ENCODE measurements at places on chromosomes 2 and 18. TPM values are rescaled to one million over a fixed set of nuclear protein-coding genes. Genes with fewer than 3 reads are reported as not detected.

- peaks cover 39% of the 10 kb centered on the region for H3K27me3 ChIP-seq
- no peaks in the 10 kb centered on the region for H3K4me1 ChIP-seq
- DNase-seq: no peak
- H3K36me3 ChIP-seq: no peaks in the 10 kb centered on the region
- no peak overlapping the region for H3K27ac ChIP-seq
These were observed 75.8 kb downstream of the TNFRSF11A start for GRCh38 chr18:62400916-62401315.

DNA sequence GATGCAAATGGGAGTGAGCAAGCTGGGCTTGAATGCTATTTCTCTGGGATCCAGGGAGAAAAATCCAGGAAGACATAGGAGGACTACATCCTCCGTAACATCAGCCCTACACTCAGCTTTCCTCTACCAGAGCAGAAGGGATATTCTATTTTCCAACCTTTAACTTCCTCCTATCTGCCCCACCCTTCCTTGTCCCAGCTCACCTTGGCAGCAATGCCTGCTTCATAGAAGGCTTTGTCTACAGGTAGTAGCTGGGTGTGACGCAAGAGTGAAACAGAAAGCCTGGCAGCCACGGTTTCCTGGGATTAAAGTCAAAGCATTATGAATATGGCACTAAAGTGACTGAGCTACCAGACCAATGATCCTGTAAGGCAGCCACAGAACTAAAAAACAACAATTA is 3.9 kb downstream of the KRTCAP3 start:
- H3K36me3 ChIP-seq: peaks cover 45% of the 10 kb centered on the region
- no peak for DNase-seq
- no peak overlapping the region for H3K4me3 ChIP-seq
- peaks cover 13% of the 10 kb centered on the region for H3K4me1 ChIP-seq
- no peaks in the 10 kb centered on the region for H3K27me3 ChIP-seq

GRCh38 chr2:172922306-172922705 is 153.3 kb upstream of the MAP3K20 start:
- peak overlapping the region; percentile 85 for H3K27ac ChIP-seq
- no peak overlapping the region for H3K4me3 ChIP-seq
- peaks cover 66% of the 10 kb centered on the region for H3K4me1 ChIP-seq
- no peak for DNase-seq

UBXN4 gene
- total RNA-seq: 131 TPM

- H3K4me3 ChIP-seq: peak within 1 kb of the TSS; percentile 66
- H3K4me1 ChIP-seq: peaks cover 33% of the 10 kb centered on the region
- H3K27ac ChIP-seq: peak within 1 kb of the TSS; percentile 62
- peaks cover 20% of the 10 kb centered on the region for H3K27me3 ChIP-seq
These were observed at the start of gene SP100 for GRCh38 chr2:230416061-230416721. SP100 (plus strand) TSS chr2:230416201; CDS start chr2:230416297, 96 bp downstream.

DNA sequence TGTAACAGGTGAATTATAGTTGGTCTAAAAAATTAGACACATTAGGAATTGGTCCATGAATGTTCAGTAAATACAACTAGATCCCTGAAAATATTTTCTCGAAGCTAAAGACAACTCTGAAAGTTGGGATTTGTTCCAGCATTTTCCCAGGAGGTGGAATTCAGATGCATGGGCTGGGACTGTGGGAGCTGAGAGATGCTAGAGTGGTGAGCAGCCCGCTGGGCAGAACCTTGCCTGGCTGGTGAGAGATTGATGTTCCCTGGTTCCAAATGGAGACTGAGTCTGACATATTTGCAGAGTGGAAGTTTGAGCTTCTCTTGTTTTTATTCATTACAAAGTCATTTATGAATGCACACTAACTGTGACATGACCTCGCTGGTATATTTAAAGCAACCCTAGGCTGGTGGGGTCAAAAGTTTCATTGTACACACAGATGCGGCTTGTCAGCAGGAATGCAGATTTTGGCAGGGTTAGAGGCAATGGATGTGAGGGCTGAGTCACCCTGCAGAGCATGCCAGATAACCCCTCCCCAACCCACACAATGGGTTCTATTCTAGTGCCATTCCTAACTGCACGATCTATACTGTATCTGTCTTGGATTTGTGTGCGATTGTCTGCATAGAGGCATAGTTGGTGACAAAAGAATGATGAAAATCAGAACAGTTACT is 23.5 kb upstream of the TMEM178A start:
- no peak overlapping the region for H3K27ac ChIP-seq
- H3K4me3 ChIP-seq: no peak overlapping the region
- H3K36me3 ChIP-seq: no peaks in the 10 kb centered on the region
- no peaks in the 10 kb centered on the region for H3K27me3 ChIP-seq
- no peaks in the 10 kb centered on the region for H3K4me1 ChIP-seq
- no peak for DNase-seq

GRCh38 chr2:10897956-10898355 is 13.8 kb upstream of the KCNF1 start:
- no peaks in the 10 kb centered on the region for H3K36me3 ChIP-seq
- DNase-seq: no peak
- H3K4me3 ChIP-seq: no peak overlapping the region
- peaks cover 27% of the 10 kb centered on the region for H3K27me3 ChIP-seq
- no peak overlapping the region for H3K27ac ChIP-seq

DNA sequence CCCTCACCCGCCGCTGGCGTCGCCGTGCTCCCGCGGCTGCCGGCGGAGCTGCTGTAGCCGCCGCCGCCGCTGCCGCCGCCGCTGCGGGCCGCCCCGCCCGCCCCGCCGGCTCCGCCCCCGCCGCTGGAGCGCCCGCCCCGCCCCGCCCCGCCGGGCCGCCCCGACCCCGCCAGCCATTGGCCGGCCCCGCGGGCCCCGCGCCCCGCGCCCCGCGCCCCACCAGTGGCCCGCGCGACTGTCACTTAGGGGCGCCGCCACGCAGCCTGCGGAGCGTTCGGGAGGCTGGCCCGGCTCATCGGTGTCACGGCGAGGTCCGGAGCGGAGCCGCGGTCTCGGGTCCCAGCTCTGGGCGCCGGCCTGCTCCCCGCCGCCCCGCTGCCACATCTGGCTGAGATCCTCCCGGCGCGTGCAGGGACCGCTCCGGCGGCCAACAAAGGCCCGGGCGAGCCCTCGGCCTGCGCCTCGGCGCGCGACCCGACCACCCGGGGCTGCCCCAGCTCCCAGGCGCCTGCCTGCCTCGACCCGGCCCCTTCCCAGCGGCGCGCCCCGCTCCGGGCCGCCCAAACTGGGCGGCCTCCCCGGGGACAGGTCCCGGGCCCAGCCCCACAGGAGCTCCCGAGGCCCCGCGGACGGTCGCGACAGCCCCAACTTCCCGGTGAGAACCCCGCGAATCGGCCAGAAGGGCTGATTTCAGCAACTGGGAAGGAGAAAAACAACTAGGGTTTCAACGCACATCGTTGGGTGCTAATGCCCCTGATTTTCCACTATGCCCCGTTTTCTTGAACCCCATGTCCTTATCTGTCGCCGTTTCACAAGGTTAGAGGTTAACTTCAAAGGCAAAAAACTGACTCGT is at the start of gene MGAT4A:
Gene MGAT4A (minus strand): TSS at position 92 of the 853 bp plus-strand sequence. CDS start 4,800 bp downstream, outside the sequence.
- peaks cover 26% of the 10 kb centered on the region for H3K27me3 ChIP-seq
- peaks cover 14% of the 10 kb centered on the region for H3K4me1 ChIP-seq
- H3K4me3 ChIP-seq: peak within 1 kb of the TSS; percentile 72
- DNase-seq: peak; percentile 49
- peak within 1 kb of the TSS; percentile 61 for H3K27ac ChIP-seq
- no peaks in the 10 kb centered on the region for H3K36me3 ChIP-seq

GRCh38 chr2:185373229-185373628 is 365.4 kb upstream of the FSIP2 start:
- no peaks in the 10 kb centered on the region for H3K4me1 ChIP-seq
- no peaks in the 10 kb centered on the region for H3K27me3 ChIP-seq
- H3K36me3 ChIP-seq: no peaks in the 10 kb centered on the region
- no peak for DNase-seq

- H3K27me3 ChIP-seq: peaks cover 6% of the 10 kb centered on the region
- no peak overlapping the region for H3K4me3 ChIP-seq
- no peak for DNase-seq
- peaks cover 11% of the 10 kb centered on the region for H3K4me1 ChIP-seq
- H3K36me3 ChIP-seq: no peaks in the 10 kb centered on the region
- H3K27ac ChIP-seq: no peak overlapping the region
These were observed 132.4 kb downstream of the LRRC30 start for GRCh38 chr18:7363338-7363737.

DNA sequence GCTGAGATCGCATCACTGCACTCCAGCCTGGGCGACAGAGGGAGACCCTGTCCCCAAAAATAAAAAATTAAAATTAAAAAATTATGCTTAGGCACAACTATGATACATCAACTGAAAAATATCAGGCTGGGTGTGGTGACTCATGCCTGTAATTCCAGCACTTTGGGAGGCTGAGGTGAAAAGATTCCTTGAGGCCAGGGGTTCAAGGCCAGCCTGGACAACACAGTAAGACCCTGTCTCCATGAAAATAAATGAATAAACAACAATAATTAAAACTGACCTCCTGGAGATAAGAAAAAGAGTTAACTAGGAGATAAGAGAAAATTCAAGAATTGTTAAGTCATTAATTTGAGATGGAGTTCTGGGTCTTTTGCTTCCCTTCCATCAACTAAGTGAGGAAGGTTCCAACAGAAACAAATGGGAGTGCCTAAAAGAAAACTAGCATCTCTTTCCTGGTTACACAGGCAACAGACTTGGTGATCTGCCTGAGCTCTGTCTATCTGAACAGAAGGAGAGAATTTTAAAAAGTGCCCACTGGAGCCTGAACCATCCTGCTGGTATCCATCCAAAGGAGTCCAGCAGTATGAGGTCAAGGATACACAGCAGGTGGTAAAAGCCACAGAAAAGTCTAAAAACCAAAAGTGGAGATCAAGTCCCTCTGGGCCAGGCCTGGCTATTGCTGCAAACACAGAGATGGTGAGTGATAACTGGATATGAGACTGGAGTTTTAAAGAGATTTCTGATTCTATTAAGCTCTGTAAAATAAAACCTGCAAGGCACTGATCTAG is 8.8 kb downstream of the PPM1G start:
- no peaks in the 10 kb centered on the region for H3K4me1 ChIP-seq
- peak overlapping the region; percentile 7 for H3K27ac ChIP-seq
- H3K36me3 ChIP-seq: peaks cover 6% of the 10 kb centered on the region
- no peak overlapping the region for H3K4me3 ChIP-seq

GRCh38 chr2:239313776-239314175 is 87.0 kb downstream of the HDAC4 start:
- peaks cover 41% of the 10 kb centered on the region for H3K4me1 ChIP-seq
- DNase-seq: peak; percentile 24
- no peak overlapping the region for H3K4me3 ChIP-seq
- H3K27ac ChIP-seq: no peak overlapping the region

DNA sequence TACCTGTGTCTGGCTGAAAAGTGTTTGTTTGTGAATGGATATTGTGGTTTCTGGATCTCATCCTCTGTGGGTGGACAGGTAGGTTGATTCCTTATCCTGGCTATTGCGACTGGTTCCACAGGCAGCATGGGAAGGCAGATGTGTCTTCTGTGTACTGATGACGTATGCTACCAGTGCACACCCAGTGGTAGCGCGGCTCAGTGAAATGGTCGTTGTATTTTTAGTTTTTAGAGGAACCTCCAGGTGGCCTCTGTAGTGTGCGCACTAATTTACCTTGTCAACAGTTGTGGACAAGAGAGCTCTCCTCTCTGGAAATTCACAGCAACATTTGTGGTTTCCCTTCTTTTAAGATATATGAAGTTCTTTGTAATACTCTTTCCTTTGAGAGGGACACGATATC is 52.5 kb downstream of the CCDC74A start:
- H3K4me1 ChIP-seq: no peaks in the 10 kb centered on the region
- no peak for DNase-seq
- no peak overlapping the region for H3K27ac ChIP-seq

- no peaks in the 10 kb centered on the region for H3K27me3 ChIP-seq
- no peak overlapping the region for H3K4me3 ChIP-seq
- H3K4me1 ChIP-seq: peaks cover 69% of the 10 kb centered on the region
- peak overlapping the region; percentile 81 for H3K27ac ChIP-seq
- no peaks in the 10 kb centered on the region for H3K36me3 ChIP-seq
- no peak for DNase-seq
These were observed 3.6 kb upstream of the KIAA2012 start for GRCh38 chr2:202069170-202070067.

FSIP2 gene
- 28.7 TPM for total RNA-seq

DNA sequence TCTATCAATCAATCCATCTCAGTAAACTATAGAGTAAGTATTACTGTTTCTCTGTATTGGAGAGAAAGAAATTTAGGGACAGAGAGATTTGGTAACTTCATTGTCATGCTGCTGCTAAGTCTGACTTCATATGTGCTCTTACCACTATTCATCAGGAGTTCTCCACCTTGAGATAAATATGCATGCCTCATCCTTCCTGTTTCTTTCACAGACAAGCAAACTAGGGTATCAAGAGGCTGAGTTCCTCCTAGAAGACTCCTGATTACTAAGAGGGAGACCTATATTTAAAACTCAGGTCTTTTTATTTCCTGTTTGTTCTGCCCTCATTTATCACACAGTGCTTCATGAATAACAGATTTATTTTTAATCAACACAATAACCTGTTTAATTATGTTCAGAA is 34.1 kb downstream of the RIT2 start:
- no peak overlapping the region for H3K27ac ChIP-seq
- peaks cover 16% of the 10 kb centered on the region for H3K4me1 ChIP-seq
- no peak overlapping the region for H3K4me3 ChIP-seq

- peaks cover 11% of the 10 kb centered on the region for H3K27me3 ChIP-seq
- DNase-seq: no peak
- no peak overlapping the region for H3K27ac ChIP-seq
- peaks cover 18% of the 10 kb centered on the region for H3K4me1 ChIP-seq
These were observed 26.2 kb upstream of the KDM3A start for GRCh38 chr2:86414996-86415395.

BOLL gene
- total RNA-seq: not detected

- H3K4me1 ChIP-seq: no peaks in the 10 kb centered on the region
- no peak overlapping the region for H3K27ac ChIP-seq
- DNase-seq: no peak
- no peak overlapping the region for H3K4me3 ChIP-seq
- H3K36me3 ChIP-seq: no peaks in the 10 kb centered on the region
These were observed 458.7 kb upstream of the CNTNAP5 start for GRCh38 chr2:123566291-123566946.

- H3K36me3 ChIP-seq: peaks cover 4% of the 10 kb centered on the region
- no peak overlapping the region for H3K4me3 ChIP-seq
- peaks cover 14% of the 10 kb centered on the region for H3K4me1 ChIP-seq
- no peak overlapping the region for H3K27ac ChIP-seq
These were observed 29.6 kb downstream of the PKP4 start for GRCh38 chr2:158486150-158486969.

- no peak for DNase-seq
- no peak overlapping the region for H3K27ac ChIP-seq
- no peak overlapping the region for H3K4me3 ChIP-seq
- peaks cover 5% of the 10 kb centered on the region for H3K4me1 ChIP-seq
These were observed 108.0 kb downstream of the PLB1 start for GRCh38 chr2:28603821-28604220.

- H3K27ac ChIP-seq: no peak overlapping the region
- no peaks in the 10 kb centered on the region for H3K27me3 ChIP-seq
- peaks cover 22% of the 10 kb centered on the region for H3K4me1 ChIP-seq
These were observed 541.8 kb downstream of the SOX11 start for GRCh38 chr2:6233993-6234392.

TEX44 gene
- not detected for total RNA-seq

CHST9 gene
- total RNA-seq: 2.4 TPM
